ENCODE measurements at places on chromosomes 7 and 10.

- DNase-seq: no peak
These were observed 167.6 kb downstream of the GRID1 start for GRCh38 chr10:86199041-86199440.

GRCh38 chr10:132359305-132360040 is 27.5 kb downstream of the LRRC27 start:
- no peak for DNase-seq

GRCh38 chr7:112286250-112287086 is 80.0 kb downstream of the ZNF277 start:
- DNase-seq: no peak

GRCh38 chr7:1200045-1200444 is 32.6 kb upstream of the UNCX start:
- no peak for DNase-seq

DNA sequence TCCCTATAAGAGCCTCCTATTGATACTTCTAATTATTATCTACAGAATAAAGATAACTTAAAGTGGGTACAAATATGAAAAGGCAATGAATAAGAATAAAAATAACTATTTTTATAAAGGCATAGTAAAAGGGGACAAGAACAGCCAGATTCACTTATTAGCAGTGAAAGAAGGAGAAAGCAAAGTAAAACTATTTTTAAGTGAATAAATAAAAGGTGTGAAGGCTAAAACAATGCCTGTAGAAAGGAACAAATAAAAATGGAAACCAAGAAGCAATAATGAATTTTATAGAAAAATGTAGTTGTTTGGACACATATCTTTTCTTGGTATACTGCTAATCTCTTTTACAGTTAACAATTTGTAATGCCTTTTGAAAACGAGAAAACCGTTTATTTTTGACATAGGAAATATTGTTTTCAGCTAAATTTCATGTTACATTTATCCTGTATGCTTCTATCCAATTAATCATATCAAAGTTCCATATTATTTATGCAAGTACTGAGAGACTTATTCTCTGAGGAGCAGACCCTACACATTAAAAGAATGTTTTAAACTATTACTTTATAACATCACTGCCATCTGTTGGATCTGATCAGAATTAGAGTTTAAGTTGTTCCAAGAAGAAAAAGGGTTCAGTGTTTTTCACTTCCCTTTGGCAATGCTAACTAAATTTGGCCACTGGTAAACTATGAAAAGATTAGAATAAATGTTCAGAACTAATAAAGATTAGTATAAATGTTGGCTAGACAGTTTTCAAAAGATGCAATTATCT is 59.1 kb downstream of the ARMC3 start:
- DNase-seq: peak; percentile 65

DNA sequence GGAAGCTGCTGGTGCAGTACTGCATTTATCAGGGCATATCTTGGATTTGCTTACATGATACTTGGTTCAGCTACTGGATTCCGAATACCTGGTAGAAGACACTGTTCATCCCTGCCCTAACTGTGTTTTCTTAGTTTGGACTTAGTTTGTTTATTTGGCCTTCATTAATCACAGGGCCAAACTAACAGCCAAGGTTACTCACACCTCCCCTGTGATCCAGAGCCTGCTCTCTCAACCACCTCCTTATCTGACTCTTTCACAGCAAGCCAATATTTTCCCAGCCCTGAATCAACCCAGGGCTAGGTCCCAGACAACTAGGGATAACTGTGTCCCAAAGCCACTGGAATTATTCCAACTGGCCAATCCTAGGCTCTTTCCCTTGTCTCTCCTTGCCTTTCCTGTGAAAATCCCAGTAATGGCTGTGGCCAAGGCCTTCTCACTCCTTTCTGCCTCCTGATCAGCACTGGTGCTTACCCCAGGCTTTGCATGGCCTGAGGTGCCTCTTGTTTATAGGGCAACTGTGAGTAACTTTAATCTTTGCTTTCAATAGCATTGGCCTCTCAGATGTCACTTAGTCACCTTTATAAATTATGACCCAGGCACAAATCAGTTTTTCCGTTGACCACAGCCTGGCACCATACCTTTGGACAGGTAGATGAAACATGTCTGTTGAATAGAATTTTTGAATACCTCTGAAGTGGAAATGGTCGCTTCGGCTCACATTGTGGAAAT is 9.3 kb upstream of the JCAD start:
- no peak for DNase-seq

- no peak for DNase-seq
These were observed 24.5 kb upstream of the MSRB2 start for GRCh38 chr10:23070913-23071218.

GRCh38 chr7:140889645-140890044 is 35.1 kb downstream of the BRAF start:
- no peak for DNase-seq

DNA sequence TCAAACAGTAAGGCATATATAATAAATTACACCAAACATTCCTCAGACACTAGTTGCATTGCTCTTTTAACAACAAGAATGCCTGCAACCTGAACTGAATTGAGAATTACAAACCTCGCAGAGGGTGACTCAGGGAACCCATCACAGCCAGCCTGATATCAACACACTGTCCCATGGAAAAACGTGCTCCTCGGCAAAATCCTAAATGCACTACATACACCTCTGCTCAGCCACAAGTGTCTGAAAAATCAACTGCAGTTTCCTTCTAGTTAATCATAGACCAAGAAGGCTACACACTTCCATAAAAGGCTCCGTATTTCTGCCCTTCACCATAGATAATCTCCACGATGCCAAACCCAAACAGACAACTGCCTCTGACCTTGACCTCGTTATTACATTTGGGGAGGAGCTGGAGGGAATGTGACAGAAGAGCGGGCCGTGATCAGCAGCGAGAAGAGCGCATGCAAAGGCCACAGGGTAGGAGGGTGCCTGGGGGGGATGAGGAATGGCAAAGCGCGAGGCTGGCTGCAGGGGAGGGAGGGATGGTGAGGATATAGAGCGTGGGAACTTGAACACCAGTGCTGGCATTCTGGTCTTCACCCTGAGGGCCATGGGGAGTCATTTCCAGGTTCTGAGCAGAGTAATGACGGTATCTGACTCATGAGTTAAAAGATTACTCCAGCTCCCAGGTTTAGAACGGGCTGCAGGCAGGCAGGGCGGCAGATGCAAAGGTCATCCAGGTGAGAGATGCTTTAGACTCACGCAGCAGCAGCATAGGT is 201.9 kb upstream of the FRMD4A start:
- DNase-seq: no peak

GRCh38 chr7:105971845-105972244 is 8.8 kb downstream of the CDHR3 start:
- DNase-seq: peak; percentile 33

- DNase-seq: no peak
These were observed 1.3 kb upstream of the CPA1 start for GRCh38 chr7:130379019-130379418.

DNA sequence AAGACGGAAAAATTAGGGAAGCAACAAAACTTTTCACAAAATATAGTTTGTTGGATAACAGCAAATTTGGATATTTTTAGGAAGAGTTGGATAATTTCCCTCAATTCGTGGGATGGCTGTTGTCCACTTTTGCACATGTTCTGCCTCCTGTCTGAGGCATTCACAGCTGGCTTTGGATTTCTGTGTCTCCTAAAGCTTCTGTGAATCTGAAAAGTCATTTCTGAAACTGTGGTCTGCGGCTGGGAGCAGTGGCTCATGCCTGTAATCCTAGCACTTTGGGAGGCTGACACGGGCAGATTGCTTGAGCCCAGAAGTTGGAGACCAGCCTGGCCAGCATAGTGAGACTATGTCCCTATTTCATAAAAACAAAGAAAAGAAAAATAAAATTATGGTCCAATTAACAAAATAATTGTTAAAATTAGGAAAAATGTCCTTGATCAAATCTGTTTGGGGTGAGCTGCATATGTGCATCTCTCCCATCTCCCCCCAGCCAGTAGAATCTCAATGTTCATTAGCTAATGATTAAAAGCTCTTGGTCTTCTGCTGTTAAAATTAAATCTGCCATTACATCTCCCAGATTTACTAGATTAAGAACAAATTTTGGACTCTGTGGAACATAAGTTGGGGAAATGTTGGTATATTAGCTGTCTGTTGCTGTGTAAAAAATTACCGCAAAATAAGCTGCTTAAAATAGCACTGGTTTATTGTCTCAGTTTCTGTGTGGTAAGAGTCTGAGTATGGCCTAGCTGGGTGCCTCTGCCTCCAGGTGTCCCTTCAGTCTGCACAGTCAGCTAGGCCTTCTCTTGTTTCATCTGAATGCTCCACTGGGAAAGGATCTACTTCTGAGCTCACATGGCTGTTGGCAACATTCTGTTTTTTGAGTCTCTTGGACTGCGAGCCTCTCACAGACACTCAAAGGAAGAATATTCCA is 332.0 kb upstream of the FZD1 start:
- no peak for DNase-seq

DNA sequence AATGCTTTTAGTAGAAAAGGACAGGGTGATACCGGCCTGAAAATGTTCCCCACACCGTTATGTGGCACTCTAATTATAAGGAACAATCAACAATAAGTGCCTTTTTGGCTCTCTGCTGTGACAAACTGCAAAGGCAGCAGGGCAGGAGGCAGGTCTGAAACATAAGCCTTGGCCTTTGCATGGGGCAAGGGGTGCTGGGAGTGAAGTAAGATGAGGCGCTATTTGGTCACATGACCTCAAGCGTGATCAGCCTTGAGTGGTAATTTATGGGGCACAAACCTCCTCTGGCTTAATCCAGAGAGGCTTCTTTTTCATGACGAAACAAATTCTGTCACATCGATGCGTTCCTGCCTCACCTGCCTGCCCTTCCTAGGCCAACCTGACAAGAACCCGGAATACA is 202.7 kb downstream of the TAX1BP1 start:
- no peak for DNase-seq

DNA sequence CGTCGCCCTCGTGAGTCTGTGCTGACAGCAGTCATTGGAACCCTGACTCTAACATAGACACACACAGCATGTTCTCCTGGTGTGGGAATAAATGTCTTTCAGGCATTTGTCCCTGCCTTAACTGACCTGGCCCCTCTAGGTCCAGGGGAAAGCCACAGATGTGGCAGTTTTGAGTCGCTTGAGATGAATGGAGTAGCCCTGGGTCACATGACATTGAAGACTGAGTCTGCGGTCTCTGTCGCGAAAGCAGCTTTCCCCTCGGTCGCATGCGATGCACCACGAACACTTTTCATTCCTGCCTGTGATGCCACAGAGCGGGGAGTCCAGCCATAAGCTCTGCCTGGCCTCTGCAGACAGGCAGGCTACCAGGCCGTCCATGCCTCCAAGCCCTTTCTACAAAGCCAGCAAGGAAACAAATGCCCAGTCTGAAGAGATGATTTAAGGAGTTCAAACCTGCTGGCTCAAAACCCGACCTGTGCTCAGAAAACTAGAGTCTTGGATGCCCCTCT is 172.3 kb downstream of the WDR37 start:
- DNase-seq: no peak

GRCh38 chr7:147029953-147030352 is 913.4 kb downstream of the CNTNAP2 start:
- no peak for DNase-seq

DNA sequence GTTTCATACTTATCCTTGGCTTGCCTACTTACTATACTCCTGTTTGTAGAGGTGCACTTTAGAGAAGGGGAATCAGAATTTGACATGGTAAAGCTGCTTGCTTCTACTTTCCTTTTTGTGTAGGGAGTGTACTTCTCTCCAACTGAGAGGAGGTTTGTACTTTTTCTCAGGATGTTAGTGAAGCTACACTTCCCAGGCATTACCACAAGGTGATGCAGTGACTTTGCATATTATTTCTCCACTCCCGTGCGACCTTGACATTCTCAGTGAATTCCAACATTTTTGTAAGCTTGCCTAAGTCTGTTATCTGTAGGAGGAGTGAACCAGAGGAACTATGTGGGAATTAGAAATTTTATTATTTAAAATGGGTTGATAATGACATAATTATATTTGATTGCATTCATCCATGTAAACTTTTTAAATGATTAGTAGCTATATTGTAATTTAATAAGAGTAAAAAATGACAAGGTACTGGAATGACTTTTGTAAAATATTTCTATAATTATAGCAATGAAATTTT is 5.2 kb downstream of the TAX1BP1 start:
- DNase-seq: peak; percentile 72

DNA sequence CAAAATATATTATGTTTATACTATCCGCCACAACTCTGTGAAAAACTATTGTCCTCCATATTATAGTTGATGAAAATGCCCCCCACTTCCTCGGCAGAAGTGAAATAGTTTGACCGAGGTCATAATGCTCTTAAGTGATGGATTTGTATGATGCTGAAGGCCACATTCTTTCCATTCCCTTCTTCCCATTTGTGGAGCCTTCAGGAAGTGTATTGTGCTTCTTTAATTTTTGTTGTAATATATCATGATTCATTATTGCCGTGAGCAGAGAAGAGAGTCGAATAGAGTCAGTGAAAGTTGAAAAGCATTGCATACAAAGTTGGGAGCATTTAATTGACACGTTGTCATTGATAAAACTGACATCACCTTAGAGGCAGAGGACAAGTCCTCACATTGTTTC is 460.3 kb downstream of the SUGCT start:
- DNase-seq: no peak

DNA sequence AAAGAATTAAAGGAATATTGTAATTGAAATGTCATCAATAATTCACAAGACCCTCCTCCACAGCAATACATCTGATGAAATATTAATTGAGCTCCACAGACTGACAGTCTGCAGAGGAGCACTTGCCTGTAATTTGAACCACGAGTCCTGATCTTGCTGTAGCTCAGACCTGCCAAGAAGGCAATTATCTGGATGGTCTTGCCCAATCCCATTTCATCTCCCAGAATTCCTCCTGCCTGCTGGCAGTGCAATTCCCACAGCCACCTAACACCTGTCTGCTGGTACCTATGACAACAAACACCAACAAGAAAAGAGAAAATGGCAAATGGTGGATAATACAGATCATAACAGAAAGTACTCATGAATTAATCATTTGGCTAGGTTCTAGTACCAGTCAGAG is 38.5 kb downstream of the ERCC6 start:
- peak; percentile 39 for DNase-seq

DNA sequence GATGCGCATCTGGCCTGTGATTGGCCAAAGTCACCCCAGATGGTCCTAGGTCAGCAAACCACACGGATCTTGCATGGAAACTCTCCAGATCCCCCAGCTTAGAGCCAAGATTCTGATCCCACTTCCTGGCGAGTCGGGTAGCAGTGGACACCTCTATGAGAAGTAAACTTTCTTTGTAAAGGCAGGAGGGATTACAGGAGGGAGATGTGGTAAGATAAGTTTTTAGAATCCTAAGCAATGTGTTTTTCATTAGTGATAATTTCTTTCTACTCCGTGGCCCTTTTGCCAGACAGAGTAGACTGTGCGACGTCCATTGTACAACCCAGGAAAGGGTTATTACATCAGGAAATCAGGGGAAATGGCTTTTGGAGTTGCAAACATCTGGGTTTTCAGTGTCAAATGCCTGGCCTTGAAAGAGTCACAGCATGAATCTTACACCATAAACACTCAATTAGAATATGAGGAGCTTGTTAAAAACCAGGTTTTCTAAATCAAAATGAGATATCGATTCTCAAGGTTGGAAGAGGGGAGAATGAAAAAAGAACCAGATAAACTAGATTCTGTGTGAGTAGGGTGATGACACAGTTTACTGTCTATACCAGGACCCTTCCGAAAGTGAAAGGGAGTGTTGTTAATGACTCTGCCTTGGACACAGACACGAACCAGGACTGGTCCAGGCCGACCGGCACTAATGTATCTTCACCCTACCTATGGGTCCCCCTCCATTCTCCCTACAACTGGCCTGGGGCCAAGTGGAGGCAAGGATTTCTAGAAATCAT is 61.9 kb upstream of the WAC start:
- DNase-seq: no peak

- DNase-seq: no peak
These were observed 166.1 kb downstream of the PPP1R3A start for GRCh38 chr7:113752689-113753088.

Data from DMS53 (cell line).